Choroid plexus epithelial cell (primary cell): ENCODE measurements at places on chromosomes 5 and 9.

DNA sequence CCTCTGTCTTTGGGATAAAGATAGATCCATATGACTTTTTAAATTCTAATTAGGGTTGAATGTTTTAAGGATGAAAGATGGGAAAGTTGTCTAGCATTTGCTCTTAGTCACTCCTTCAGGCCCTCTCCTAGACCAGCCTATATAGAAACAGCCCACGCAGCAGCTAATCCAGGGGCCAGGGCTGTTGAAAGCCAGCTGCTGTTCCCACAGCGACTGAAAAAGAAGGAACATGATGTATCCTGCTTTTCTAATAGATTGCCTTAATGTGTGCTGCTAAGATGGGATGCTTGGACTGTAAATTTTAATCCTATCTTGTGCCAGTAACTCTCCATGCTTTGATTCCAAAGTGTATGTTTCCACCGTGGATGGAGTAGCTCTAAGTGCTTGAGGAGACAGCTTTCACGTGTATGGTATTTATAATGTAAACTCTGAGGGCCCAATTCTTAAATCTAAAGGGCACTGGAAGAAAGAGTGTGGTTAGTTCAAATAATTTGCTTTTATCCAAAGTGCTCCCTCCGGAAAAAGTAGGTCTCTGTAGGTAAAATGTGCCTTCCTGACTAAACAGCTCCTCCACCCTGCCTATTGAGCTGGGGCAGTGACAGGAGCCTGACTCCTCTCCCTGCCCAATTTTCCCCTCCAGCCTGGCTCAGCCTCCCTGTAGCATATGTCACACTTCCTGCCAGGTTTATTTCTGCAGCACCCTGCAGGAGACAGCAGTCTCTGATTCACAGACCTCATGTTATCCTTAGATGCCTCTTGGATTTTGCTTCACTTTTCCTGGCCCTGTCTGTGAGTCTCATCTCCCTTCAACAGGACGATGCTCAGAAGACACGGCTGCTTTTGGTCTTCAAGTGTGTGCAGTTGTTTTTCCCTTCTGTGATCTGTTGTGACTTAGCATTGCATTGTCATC is 33.2 kb downstream of the SLC36A1 start:
- DNase-seq = peak; percentile 51

DNA sequence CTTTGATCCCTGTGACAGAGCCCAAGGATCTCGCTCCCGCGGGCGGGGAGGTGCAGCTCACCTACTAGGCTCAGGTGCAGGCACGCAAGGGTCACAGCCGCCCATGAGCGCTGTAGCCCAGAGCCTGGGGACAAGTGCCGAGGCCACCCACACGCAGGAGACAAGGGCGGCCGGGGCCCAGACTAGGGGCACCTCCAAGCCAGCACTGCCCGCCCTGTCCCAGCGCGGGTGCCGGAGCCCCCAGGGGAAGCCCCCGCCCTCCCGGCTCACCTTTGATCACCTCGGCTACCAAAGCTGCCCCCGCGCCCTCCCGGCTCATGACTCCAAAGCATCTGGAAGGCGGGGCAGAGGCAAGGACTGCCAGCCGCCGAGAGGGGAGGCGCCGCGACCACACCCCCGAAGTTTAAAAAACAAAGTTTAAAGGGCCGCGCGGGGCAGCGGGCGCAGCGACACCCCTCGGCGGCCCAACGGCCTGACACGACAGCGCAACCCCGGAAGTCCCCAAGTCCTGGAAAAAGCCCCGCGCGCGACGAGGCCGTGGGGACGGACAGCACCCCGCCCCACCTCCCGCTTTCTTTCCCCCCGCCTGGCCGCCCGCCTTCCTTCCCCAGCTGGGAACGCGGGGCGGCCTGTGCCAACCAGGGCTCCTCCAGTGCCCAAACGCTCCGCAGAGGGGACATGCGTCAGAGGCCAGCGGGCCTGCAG is 53.0 kb downstream of the CDC14B start:
- DNase-seq = peak; percentile 21

GRCh38 chr9:18865542-18865941 is 167.5 kb downstream of the SAXO1 start:
- DNase-seq = no peak

DNA sequence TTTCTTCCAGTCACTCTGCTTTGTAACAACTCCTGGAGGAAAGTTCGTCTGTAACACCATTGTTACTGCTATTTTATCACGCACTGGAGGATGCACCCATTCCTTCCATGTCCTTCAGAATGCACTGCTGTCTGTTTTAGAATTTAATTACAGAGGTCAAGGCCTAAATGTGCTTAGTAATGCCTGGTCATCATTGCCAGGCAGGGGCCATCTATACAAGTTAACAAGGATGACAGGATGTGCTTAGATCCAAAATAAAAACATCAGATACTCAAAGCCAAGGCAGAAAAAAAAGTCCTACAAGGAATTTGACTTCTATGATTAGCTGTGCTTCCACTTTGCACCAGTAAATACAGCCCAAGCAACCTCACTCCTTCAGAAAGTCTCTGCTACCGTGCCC is 371.4 kb downstream of the SEMA5A start:
- DNase-seq = peak; percentile 48

DNA sequence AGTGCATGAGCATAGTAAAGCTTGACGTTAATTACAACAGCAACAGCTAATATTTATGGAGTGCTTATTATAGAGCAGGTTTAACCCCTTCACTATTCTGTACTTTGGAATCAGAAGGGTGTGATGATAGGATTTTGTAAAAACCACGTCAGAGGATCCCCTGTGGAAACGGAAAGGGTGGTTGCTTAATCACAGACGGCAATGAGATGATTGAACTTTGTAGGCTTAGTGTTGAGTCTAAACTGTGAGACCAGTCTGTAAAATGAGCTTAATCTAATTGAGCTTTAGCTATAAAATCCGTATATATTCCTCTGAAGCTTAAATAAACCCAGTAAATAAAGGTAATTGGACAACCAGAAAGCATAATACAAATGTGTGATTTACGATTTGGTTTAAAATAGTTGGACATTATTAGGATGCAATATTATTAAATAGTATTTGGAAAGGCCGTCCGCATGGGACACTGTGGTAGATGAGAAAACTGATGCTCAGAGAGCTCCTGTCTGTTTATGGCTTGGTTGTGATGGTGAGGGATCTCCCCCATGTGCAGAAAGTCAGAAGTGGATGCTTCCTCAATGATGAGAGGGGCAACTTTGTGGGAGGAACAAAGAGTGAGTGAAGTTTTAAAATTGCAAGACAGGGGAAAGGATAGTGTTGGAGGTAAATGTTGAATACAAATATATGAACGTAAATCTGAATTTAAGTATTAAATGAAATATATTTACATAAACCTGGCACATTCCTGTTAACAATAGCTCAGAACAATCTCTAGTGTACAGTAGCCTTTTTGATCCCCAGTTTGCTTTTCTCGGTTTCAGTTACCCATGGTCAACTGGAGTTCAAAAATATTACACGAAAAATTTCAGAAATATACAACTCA is 23.4 kb upstream of the SCGB3A2 start:
- no peak for DNase-seq

DNA sequence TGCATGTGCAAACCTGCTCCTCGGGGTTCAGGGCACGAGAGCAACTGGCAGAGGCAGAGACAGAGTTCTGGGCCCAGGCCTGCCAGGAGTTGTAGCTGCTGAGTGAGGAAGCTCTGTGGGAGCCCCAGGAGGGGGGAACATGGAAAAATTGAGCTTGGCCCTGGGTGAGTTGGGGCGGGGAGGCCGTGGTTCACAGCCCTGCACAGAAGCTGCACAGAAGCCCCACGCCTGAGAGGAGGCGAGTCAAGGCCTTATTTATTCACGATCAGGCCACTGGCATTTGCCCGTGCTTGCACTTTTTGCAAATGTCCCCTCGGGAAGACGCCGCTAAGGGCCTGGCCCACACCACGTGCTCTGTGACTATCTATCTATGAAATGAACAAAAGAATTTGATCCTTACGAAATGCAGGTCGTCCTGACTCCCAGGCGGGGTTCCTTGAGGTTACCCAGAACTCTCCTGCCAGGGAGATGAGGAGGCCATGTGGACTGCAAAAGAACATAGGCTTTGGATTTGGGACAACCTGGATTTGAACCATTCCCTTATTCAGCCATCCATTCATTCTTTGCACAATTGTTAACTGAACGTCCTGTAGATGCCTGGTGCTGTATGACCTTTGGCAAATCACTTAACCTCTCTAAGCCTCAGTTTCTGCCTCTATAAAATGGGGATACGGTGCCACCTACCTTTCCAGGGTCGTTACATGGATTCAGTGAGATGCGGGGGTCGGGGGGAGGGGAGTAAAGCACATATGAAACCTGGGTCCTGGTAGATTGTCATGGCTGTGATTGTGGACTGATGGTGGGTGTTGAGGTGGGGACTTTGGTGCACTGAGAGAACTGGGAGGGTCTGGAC is 17.9 kb downstream of the COL27A1 start:
- peak; percentile 14 for DNase-seq

DNA sequence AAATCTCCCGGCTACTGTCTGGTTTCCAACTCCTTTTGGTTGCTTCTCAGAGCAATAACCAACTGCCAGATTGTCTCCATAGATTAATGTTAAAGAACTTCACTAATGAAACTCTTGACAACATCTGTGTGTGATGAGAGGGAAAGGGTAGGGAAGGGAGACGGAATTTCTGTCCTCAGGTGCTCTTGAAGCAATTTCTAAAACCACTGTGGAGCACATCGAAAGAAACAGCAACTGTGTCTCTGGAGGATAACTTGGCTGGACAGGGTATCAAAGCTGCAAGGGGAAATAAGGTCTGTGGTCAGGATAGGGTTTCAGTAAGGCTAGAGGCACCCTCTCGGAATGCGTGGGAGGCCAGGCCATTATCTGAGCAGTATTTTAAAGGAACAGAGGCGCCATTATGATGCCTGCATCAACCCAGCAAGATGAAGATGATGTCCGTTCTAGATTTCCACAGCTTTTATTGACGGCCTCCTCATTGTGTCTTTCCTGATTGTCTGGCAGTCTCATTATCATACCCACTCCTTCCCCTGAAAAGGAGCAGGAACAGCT is 76.6 kb downstream of the RORB start:
- DNase-seq = peak; percentile 53

DNA sequence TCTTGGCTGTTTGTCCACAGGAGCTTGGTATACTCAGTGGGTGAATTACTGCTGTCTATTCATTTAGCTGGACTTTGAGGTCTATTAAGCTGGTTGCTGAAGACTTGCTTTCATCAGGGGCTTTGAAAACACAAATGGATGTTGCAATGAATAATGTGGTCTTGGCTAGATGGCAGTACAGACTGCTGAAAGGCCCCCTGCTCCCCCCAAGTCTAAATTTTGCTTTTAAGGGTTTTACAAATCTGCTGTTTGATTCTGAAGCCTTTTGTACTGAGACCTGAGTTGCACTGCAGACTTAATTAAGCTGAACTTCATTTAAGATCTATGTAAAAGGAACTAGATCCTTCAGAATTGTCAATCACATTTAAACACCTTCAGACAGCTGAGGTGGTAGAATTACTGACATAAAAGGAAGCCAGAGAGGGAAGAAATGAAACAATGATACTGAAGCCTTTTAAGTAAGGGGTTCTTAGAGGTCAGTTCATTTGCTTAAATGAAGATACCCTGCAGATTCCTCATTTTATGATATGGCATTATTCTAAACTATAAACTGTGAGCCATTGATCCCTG is 37.3 kb downstream of the KCTD16 start:
- no peak for DNase-seq

DNA sequence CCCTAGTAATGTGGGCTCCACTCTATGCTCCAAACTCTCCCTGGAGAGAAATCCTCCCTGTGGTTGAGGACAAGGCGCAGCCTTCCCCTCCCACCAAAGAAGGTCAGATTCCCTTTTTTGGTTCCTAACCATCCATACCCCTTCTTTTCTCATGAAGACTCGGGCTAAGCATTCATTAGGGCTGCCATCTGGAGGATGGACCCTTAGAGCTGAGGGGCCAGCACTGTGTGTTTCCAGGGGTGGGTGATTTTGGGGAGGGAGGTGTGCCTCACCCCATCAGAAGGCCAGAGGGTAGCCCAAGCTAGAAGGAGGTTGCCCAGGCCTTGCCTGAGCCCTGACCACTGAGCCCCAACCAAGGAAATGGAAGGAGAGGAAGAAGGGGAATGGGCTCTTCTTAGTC is 36.8 kb downstream of the TGFBI start:
- no peak for DNase-seq

GRCh38 chr5:135426102-135427082 is 20.8 kb downstream of the DCANP1 start:
- peak; percentile 82 for DNase-seq

GRCh38 chr5:33271606-33272005 is 169.2 kb upstream of the TARS1 start:
- DNase-seq = no peak

- DNase-seq = peak; percentile 70
These were observed 17.7 kb upstream of the RNF180 start for GRCh38 chr5:64147849-64148441.

DNA sequence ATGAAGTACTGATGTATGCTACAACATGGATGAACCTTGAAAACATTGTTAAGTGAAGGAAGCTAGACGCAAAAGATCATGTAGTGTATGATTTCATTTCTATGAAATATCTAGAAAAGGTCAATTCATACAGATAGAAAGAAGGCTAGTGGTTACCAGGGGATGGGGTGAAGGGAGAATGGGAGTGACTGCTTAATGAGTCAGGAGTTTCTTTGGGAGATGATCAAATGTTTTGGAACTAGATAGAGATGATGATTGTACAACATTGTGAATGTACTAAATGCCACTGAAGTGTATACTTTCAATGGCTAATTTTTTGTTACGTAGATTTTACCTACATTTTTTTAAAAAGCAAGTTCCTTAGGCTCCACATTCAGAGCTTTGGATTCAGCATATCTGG is 14.9 kb upstream of the DELE1 start:
- no peak for DNase-seq

DNA sequence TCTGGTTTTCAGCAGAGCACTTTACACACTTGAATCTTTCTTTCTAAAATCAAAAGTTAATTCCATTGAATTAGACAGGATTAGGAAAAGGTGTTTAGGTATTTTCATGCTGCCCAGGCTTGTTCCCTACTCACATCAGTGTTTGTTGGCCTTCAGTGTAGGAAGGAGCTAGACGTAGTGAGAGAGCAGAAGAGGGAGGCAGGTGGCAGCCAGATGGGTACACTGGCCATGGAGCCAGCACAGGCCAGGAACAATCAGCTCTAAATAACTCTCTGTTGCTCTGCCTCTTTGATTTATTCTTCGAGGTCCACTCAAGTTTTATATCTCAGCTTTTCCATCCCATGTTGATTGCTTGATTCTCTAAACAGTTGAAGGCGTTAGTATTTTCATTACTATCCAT is 529.6 kb downstream of the PSAT1 start:
- DNase-seq = no peak

DNA sequence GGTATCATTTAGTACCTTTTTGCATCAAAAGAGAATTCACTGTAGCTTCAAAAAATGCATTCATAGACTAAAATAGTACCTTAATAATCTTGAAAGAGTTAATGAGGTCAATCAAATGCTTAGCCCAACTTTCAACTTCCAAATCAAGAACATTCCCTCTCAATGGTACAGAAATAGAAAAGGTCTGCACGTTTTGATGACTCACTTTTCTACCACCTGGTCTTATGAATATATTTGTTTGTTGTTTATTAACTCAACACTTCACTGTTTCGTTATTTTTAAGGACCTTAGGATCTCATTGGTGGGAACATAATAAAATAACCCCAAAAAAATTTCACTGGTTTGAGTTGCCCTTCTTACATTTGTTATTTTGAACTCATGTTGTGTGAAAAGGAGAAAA is 229.5 kb downstream of the MEF2C start:
- no peak for DNase-seq

GRCh38 chr5:168947212-168947868 is 353.6 kb downstream of the SLIT3 start:
- peak; percentile 56 for DNase-seq
